ENCODE measurements at places on chromosomes 16 and 17.
A peak's percentile ranks its signal among the peaks of the same experiment; 100 is the strongest.

DNA sequence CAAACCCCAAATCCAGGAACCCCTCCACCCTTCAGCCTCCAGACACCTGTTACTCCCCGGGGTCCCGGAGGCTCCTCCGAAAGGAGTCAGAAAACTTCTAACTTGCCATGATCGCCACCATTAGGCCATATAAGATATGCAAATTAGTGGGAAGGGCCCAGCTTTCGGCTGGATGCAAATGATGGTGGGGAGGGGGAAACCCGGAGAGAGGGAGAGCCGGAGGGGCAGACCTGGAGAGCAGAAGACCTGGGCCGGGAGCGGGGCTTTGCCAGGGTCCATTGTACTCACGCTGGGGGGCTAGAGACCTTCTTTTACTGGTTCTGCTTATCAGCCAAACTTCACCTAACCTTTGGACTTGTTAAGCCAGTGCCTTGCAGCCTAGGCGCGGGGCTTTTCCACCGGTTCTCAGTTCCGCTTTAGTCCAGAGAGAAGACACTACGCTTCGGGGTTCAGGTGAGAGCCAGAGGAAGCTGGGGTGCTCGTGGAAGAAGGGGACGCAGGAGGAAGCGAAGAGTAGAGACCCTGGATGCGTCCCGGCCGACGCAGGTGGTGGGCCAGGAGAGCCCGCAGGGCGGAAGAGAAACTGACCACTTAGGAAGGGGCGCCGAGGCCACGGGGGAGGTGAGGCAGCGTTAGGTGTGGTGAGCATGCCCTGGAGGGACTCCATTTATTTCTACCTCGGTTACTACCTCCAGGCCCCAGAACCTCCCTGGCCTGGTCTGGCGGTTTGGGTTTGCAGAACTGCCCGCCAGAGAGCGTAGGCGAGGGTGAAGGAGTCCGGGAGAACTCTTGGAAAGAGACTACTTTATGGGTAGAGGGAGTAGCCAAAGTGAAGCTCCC, at the start of gene HNF1B:
HNF1B (minus strand) TSS at position 99 of the 840 bp plus-strand sequence. CDS start 175 bp downstream, outside the sequence.
- DNase-seq, result no peak

DNA sequence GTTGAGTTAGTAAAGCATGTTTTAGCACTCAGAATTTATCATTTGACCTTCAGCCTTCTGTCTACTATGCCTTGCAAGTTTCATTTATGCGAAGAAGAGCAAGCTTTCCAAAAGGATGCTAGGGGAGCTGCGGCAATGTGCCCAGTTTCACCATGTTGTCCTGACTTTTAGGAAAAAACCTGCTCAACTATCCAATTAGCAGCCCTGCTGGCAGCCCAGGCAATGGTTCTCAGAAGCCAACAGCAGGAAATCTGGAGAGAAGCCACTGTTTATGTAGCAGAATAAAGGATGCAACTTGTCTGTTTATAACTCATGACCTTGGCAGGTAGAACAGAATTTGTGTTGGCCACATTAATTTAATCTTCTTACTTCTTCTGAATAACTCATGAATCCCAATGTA, 230.8 kb downstream of the ABCC12 start:
- no peak for DNase-seq

- no peak for DNase-seq
Observed at GRCh38 chr16:20291208-20292206, 35.8 kb downstream of the GP2 start.

DNA sequence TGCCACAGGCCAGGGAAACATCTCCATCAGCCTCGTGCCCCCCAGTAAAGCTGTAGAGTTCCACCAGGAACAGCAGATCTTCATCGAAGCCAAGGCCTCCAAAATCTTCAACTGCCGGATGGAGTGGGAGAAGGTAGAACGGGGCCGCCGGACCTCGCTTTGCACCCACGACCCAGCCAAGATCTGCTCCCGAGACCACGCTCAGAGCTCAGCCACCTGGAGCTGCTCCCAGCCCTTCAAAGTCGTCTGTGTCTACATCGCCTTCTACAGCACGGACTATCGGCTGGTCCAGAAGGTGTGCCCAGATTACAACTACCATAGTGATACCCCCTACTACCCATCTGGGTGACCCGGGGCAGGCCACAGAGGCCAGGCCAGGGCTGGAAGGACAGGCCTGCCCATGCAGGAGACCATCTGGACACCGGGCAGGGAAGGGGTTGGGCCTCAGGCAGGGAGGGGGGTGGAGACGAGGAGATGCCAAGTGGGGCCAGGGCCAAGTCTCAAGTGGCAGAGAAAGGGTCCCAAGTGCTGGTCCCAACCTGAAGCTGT, 3.4 kb downstream of the NXPH3 start:
- no peak for DNase-seq

DNA sequence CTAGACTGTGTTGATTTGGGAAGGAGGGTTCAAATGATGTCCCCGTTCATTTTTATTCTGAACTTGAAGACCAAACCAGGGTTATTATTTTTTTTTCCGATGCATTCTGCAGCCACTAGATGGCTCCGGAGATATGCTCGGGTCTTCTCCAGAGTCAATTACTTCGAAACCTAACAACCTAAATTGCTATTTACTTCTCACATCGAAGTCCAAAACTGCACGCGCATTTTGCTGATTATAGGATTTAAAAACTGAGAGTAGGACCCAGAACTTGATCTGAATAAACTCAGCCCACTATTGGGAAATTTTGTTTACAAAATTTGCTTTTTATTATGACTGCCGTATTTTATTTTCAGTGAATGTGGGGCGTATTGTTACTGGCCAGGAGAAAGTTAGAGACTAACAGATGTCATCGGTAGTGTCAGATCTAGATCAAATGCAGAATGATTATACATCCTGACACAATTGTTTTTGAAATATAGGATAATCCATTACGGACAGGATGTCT, 263.8 kb downstream of the HS3ST3A1 start:
- DNase-seq, result peak; percentile 74

DNA sequence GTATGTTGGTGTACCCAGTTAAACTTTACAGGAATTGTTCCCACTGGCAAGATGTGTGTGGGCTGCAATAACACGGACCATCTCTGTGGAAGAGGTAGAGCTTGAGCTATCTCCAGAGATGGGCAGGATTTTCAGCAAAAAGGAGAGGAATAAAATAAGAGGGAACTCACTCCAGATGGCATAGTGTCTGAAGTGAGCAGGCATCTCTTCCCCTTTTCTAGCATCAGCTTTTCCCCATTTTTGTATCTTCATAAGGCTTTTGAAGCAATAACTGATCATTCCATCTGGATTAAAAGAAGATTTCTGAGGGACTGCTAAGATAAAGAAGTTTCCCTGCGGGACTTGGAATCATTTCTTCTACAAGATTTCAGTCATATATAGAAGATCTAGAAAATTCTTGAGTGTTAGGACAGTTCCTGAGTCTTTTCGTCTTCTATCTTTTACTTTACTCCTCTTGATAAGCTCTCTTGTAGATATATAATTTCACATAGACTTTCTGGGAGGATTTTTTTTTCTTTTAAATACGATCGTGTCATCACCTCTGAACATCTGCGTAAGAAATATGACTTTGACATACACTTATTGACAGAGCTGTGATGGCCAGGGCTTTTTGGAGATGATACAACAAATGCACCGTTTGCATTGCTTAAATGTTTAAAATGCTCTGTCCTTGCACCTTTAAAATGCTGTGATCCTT, 2.1 kb downstream of the CPD start:
- DNase-seq, result no peak

DNA sequence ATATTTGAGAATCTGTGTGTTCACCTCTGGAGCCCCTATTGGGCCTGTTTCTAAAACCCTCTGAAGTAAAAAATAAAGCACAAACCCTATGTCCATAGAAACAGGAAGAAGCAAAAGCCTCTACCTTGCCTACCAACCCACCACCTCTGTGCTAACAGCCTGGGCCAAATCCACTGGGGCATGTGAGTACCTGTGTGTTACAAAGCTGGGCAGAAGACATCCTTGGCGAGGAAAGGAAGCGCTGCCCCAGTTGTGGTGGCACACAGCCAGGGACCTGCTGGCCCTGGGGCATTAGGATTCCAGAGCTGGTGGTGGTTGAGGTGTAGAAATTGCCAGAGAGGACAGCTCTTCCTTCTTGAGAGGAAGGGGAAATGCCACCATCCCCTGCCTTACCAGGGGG, 30.0 kb downstream of the MYO18A start:
- DNase-seq, result no peak

DNA sequence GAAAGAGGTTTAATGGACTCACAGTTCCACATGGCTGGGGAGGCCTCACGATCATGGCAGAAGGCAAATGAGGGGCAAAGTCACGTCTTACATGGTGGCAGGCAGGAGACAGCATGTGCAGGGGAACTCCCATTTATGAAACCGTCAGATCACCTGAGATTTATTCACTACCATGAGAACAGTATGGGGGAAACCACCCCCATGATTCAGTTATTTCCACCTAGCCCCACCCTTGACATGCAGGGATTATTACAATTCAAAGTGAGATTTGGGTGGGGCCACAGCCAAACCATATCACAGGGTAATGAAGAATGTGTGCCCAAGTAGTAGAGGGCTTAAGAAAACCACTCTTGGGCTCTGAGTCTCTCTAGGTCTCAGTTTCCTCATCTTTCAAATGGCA, 85.1 kb downstream of the PRKCB start:
- no peak for DNase-seq

GRCh38 chr17:19661121-19661520, 12.6 kb downstream of the ALDH3A2 start:
- DNase-seq, result no peak

DNA sequence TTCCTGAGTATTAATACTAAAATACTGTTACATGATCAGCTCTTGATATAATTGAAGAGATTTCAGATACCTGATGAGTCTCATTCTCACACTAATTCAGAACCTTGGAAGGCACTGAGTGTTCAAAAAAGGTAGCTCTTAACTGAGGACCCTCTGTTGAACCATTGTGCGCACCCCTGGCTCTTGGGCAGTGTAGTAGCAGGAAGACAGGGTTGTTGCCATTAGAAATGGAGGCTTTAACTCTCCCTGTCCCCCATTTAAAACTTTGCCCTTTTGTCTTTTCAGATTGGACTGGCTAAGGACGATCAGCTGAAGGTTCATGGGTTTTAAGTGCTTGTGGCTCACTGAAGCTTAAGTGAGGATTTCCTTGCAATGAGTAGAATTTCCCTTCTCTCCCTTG, 1.8 kb downstream of the EIF1 start:
- no peak for DNase-seq

GRCh38 chr17:16980813-16981731, 9.2 kb upstream of the TNFRSF13B start:
- peak; percentile 47 for DNase-seq

GRCh38 chr17:57343717-57344116, 87.4 kb downstream of the MSI2 start:
- no peak for DNase-seq

- DNase-seq, result no peak
Observed at GRCh38 chr17:2040219-2040827, 1.5 kb upstream of the OVCA2 start.

- DNase-seq, result no peak
Observed at GRCh38 chr17:40320756-40321523, 12.0 kb downstream of the RARA start.

- peak; percentile 99 for DNase-seq
Observed at GRCh38 chr17:45320931-45321461, 4.2 kb upstream of the MAP3K14 start.

DNA sequence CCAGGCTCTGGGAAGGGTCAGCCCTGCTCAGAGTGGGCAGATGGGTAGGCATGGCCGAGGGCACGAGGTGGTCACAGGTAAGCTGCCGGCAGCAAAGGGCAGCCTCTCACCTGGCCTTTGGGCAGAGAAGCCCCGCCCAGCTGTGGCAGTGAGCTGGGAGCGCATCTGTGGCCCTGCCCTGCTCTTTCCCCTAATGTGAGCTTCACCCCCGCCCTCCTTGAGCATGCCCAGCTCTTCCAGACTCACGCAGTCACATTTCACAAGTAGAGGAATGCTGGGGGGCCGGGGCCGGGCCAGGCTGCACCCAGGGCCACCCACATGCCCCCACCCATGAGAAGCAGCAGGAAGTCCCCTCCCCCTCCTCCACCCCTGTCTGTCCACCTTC, 40.7 kb upstream of the SLC38A10 start:
- no peak for DNase-seq

GRCh38 chr17:8192070-8192815, 2.3 kb upstream of the BORCS6 start:
- DNase-seq, result peak; percentile 77

- peak; percentile 48 for DNase-seq
Observed at GRCh38 chr17:47776330-47777197, 43.5 kb downstream of the TBX21 start.

DNA sequence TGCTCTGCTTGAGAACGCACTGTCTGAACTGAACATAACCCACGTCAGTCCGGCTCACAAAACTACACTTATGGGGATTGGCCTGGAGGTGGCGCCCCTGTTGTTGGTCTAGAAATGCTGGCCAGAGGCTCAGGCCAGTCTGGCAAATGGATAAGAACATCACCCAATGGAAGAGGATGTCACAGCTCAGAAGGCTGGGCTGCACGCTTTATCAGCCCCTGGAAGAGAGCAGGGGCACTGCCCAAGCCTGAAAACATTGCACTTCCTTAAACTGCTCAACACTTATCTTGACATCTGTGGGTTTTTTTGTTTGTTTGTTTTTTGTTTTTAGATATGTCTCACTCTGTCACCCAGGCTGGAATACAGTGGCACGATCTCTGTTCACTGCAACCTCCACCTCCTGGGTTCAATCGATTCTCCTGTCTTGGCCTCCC, 24.8 kb upstream of the BPTF start:
- peak; percentile 79 for DNase-seq

- no peak for DNase-seq
Observed at GRCh38 chr16:53433509-53433908, 762 bp upstream of the RBL2 start.

DNA sequence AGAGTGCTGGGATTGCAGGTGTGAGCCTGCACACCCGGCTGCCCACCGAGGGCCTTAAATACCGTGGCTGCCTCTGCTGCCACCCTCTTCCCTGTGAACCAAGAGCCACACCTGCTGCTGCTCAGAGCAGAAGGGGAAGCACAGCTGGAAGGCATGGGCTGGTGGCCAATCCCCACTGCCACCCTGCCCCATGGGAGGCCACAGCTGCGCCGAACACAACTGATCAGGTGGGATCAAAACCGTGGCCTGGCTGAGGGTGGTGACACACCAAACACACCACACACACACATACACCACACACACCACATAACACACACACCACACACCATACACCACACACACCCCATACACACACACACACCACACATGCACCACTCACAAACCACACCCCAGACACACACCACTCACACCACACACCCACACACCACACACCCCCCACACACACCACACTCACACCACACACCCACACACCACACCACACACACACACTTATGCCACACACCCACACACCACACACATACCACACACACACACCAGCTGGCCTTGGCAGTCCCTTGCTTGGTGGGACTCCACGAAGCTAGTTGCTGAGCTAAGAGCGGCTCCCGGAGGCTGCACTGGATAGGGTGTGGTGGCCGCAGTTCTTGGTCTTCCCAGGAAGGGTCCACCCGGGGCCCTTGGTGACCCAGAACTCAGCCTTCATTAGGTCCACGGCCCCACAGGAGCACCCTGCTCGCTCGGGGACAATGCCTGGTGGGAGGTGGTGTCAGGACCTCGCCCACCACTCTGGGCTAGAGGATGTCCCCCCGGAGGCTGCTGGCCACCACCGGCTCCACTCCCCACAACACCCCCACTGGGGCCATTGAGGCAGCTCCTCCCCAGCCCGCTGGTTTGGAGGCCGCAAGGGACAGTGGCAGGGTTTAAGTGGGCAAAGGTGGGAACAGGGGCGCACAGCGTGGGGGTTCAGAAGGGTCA, 14.9 kb downstream of the CEP131 start:
- DNase-seq, result no peak

- no peak for DNase-seq
Observed at GRCh38 chr17:35252651-35253050, 9.8 kb downstream of the SLFN5 start.
